Fibroblast of lung (primary cell): ENCODE measurements at places on chromosomes 6 and 20. TPM values are rescaled to one million over a fixed set of nuclear protein-coding genes. Genes with fewer than 3 reads are reported as not detected.

ASIP gene
- not detected in 2 replicates for total RNA-seq

ADGRG6 gene
- 30.0 and 49.9 TPM in 2 replicates for total RNA-seq

POU3F2 gene
- total RNA-seq, result not detected in 2 replicates

- no peaks in the 10 kb centered on the region for H3K4me1 ChIP-seq
- H3K36me3 ChIP-seq, result no peaks in the 10 kb centered on the region
- no peak for DNase-seq
- no peak overlapping the region for H3K4me3 ChIP-seq
- no peak overlapping the region for H3K27ac ChIP-seq
- no peaks in the 10 kb centered on the region for H3K27me3 ChIP-seq
Observed at GRCh38 chr6:142258305-142258704, 43.5 kb upstream of the ADGRG6 start.

GRCh38 chr6:37104824-37105147, 65.2 kb upstream of the PIM1 start:
- peaks cover 14% of the 10 kb centered on the region for H3K4me1 ChIP-seq
- no peak overlapping the region for H3K27ac ChIP-seq
- DNase-seq, result no peak

DNA sequence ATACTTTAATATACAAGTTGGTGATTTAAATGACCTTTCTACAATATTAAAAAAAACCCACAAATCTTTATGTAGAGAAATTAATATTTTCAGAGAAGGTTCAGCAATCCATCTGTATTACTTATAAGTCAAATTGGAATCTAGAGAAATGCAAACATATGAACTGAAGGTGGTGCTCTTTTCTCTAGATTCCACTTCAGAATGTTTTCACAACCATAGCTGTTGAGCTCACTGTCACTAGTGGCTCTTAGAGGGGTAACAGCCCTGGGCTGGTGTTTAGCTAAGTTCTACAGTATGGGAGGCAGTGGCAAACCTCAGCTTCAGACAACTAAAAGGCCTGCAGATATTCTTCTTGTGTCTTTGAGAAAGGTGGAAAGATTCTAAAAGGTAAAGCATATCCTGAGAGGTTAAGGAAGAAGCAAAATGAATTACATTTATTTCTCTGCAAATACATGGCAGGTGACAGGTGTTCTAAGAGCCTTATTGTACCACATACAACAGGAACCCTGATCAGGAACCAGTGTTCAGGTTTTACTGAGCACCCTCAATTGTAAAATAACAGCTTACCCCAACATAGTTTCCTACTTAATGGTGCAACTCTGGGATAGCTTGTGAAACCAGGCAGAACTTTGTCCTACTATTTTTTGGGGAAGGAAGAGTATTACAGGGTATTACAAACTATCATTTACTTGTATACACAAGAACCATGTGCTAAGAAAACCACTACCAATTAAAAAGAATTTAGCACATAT, 56.6 kb upstream of the SAMHD1 start:
- H3K27ac ChIP-seq, result no peak overlapping the region
- no peak overlapping the region for H3K4me3 ChIP-seq
- DNase-seq, result peak; percentile 53
- no peaks in the 10 kb centered on the region for H3K4me1 ChIP-seq
- no peaks in the 10 kb centered on the region for H3K36me3 ChIP-seq
- no peaks in the 10 kb centered on the region for H3K27me3 ChIP-seq
